ENCODE measurements at places on chromosomes 3 and 15.

- no peak for DNase-seq
These were observed 8.3 kb upstream of the CIB2 start for GRCh38 chr15:78139578-78139977.

- no peak for DNase-seq
These were observed 62.7 kb upstream of the ITGA11 start for GRCh38 chr15:68494573-68495110.

DNA sequence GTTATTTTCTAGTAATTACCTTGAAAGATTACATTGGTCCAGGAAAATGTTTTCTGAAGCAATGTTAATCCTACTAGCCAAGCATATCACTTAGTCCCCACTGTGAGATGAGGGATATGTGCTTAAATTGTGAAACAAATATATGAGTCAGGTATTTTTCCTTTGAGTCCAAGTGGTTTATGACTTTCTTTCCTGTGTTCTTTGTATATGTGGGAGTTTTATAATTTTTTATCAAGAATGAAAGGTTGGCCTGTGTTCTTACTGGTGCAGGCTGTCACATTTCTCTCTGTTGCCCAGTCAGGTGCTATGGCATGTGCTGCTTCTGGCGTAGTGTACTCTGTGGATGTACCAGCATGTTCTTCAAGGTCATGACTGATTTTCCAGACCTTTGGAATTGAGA, 147.4 kb downstream of the CMSS1 start:
- DNase-seq = no peak

DNA sequence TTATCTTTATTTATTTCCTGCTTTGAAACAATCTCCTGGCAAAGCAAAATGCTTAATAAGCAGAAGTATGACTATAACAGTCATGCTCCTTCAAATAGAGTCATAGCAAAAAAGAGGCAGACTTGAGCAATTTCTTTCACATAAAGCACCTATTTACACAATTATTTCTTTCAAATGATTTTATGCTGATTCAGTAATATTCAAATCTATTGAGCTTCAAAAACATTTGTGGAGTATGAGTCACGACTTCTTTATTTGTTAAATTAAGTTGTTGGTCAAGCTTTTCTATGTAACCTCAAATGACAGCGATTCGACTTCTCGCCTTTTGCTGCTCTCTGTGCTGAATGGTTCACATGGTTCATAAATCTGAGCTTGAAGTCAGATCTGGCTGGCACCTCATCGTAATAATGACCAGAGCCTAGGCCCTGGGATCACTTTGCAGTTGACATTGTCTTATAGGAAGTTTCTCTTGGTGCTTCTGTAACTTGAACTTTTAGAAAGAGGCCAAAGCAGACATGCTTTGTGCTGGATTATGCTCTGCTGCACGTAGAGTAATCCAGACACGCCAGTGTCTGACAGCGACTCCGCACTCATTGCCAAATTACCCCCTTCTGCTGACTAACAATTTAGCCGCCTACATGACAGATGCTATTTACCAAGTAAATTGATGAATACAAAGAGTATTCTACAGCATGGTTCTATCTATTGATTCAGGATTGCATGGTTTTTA, 139.0 kb downstream of the MCTP2 start:
- DNase-seq = no peak

GRCh38 chr3:184042617-184043016, 10.2 kb upstream of the HTR3C start:
- DNase-seq = no peak

DNA sequence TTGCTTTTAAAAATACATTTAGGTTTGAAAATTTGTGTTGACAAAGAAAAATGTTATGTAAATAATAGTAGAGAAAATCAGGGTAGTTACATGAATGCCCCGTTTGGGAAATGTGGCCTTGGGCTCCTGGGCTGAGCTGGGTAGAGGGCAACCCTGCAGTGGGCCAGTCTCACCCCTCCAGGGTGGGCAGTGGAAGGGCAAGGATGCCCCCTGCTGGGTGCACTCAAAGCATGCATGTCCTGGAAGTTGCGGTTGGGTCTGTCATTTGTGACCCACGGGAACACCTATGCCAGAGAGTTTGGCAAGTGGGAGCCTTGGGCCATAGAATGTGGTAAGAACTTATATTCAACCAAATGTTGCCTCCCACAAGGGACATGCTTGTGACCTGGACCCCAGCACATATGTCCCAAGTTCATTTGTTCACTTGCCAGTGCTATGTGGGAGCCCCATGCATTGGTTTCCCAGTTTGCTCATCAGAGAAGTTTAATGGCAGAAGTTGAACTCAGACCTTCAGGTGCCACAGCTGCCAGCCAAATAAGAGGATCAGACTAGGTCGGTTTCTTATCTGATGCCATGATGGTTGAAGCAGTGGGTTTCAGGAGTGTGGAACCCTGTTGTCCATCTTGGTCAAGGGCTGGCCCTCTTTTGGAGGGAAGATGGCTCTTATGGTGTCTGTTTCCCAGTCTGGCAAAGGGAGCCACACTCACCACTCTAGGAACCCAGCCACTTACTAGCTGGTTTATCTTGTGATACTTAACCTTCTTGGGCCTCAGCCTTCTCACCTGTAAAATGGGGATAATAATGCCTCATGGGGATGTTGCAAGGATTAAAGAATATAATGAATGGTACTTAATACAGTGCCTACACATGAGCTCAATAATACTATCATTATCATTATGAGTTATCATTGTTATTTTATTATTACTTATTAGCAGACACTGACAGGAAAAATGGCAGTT, 2.5 kb upstream of the PLCB2 start:
- DNase-seq = no peak

Measured in stimulated activated CD8-positive, alpha-beta memory T cell treated with anti-CD3 and anti-CD28 coated beads, Interleukin-15, amount 100 ng/mL, for 4 hours (primary cell).